ENCODE measurements at places on chromosomes 16 and 17.
A peak's percentile ranks its signal among the peaks of the same experiment; 100 is the strongest.

DNA sequence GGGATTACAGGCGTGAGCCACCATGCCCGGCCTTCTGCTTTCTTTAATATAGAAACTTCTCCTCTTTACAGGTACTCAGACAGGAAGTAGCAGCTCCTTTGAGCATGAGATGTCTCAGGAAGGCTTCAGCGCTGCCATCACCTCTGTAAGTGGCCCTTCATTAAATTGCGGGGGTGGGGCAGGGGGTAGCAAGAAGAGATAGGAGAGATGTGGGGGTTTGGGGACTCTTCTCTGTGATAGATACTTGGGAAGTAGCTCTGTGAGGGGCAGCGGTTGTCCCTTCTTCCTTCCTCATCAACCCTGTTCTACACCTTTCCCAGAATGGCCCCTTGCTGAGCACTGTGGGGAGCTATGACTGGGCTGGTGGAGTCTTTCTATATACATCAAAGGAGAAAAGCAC, 16.8 kb downstream of the ITGAM start:
- no peak for DNase-seq

DNA sequence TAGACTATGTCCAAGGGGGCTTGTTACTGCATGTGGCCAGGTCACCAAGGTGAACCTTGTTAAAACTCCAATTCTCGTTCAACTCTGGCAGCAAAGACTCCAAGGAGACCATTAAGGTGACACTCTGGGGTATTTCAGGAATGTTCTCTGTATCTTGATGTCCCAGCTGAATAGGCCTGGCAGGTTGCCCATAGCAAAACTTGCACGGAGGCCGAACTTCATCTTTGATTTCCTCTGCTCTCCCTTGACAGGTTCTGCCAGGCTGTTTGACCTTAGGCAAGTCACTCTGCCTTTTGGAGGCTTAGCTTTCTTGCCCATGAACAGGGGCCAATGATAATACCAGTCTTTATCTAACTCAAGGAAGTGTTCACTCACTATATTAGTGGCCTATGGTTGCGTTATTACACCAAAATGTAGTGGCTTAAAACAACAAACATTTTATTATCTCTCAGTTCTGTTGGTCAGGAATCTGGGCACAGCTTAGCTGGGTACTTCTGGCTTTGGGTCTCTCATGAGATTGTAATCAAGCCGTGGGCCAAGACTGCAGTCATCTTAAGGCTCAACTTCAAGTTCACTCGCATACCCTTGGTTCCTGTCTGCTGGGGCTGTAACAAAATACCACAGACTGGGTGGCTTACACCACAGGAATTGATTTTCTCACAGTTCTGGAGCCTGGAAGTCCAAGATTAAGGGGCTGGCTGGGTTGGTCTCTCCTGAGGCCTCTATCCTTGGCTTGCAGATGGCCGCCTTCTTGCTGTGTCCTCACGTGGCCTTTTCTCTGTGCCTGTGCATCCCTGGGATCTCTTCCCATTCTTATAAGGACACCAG, 168.5 kb downstream of the UTP18 start:
- no peak for DNase-seq

GRCh38 chr17:80219763-80220053, 425 bp downstream of the SGSH start:
- DNase-seq, result no peak

DNA sequence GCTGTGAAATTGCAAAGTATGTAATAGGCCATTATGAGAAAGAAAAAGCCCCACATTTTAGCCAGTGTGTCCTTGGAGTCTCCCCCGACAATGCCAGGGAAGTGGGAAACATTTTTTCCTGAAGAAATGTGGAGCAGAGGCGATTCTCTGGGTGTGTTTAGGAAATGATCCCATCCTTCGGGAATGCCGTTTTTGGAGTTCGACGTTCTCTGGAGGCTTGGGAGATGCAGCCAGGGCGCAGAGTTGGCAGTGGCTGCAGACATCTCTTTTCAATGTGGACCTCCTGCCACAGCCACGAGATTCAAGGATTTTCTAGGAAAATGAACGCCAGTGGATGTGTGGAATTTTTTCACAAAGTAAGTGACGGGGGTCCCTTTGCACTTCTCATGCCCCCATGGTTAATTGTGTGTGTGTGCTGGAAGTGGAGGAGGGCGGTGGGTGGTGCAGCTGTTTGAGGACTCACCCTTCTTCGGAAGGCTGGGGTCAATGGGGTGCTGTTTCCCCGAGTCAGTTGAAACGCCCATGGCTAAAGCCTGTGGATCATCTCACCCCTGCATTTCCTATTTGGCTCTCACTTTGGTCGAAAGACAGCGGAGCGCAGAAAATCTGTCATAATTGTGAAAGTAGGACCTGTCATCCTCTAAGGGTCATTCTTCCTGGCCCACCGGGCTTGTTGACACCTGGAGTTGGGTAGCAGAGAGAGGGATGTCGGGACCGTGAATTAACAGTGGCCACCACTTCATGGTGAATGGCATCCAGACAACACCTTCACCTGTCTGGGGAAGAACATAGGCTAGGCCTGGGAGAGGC, 73.2 kb downstream of the CMIP start:
- DNase-seq, result peak; percentile 54

DNA sequence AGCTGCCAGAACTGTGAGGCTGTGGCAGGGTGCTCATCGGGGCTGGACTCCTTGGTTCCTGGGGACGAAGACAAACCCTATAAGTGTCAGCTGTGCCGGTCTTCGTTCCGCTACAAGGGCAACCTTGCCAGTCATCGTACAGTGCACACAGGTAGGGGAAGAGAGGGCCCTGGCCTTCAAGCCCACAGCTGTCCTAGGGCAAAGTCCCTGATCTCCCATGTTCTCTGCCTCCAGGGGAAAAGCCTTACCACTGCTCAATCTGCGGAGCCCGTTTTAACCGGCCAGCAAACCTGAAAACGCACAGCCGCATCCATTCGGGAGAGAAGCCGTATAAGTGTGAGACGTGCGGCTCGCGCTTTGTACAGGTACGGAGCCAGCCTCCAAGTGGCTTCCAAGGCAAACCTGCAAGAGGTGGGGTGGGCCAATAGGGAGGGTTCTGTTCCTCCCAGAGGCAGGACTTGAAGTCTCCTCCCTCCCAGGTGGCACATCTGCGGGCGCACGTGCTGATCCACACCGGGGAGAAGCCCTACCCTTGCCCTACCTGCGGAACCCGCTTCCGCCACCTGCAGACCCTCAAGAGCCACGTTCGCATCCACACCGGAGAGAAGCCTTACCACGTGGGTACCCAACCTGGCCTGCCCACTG, 3.7 kb downstream of the BCL6B start:
- DNase-seq, result no peak
